ENCODE measurements at places on chromosomes 6 and 20.

DNA sequence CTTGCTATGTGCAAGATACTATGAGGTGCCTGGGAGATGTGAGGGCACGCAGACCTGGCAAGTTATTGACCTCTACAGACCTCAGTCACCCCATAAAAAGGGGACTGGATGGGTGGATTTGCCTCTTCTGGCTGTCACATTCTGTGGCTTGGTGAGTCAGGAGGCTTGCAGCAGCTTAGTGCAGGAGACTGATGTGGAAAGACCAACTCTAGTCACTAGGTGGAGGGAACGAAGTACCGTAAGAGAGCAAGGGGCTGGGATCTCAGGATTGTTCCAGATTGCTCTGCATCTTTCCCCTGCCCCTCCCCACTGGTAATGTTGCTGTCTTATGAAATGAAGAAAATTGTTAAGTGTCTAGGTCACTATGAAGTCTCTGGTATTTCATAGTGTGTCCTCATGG, 3.3 kb downstream of the MAPRE1 start:
- DNase-seq: no peak

- no peak for DNase-seq
Observed at GRCh38 chr6:155628306-155628705, 172.7 kb upstream of the NOX3 start.

GRCh38 chr6:31559958-31560696, 12.0 kb upstream of the LTA start:
- DNase-seq: no peak

DNA sequence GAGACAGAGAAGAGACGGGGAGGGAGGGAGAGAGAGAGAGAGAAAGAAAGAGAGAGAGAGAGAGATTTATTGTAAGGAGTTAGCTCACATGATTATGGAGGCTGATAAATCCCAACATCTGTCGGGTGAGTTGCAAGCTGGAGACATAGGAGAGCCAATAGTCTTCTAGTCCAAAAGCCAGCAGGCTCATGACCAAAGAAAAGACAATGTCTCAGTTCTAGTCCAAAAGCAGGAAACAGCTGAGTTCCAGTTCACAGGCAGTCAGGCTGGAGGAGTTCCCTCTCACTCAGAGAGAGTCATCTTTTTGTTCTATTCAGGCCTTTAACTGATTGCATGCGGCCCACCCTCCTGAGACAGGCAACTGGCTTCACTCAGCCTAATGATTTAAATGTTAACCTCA, 416.6 kb downstream of the PREX1 start:
- DNase-seq: no peak

DNA sequence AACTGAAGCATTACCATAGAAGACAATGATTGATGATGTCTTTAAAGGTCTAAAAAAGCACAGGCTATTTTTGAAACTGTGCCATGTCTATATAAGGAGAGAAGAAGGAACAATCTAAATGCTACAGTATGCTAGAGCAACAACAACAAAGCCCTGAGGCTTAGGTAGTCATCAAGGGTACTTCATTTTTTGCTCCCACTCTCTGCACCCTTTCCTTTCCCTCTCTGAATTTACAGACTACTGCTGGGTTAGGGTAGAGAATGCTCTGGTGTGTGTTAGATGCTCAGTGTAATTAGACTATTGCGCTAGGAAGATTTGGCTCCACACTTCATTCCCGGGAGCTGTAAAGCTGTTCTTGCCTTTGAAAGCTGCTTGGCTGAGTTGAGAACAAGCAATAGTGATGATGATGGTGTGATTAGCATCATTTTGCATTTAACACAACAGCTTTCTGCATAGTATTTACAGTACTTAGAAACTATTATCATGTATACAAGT, 1262.5 kb upstream of the CITED2 start:
- peak; percentile 10 for DNase-seq

DNA sequence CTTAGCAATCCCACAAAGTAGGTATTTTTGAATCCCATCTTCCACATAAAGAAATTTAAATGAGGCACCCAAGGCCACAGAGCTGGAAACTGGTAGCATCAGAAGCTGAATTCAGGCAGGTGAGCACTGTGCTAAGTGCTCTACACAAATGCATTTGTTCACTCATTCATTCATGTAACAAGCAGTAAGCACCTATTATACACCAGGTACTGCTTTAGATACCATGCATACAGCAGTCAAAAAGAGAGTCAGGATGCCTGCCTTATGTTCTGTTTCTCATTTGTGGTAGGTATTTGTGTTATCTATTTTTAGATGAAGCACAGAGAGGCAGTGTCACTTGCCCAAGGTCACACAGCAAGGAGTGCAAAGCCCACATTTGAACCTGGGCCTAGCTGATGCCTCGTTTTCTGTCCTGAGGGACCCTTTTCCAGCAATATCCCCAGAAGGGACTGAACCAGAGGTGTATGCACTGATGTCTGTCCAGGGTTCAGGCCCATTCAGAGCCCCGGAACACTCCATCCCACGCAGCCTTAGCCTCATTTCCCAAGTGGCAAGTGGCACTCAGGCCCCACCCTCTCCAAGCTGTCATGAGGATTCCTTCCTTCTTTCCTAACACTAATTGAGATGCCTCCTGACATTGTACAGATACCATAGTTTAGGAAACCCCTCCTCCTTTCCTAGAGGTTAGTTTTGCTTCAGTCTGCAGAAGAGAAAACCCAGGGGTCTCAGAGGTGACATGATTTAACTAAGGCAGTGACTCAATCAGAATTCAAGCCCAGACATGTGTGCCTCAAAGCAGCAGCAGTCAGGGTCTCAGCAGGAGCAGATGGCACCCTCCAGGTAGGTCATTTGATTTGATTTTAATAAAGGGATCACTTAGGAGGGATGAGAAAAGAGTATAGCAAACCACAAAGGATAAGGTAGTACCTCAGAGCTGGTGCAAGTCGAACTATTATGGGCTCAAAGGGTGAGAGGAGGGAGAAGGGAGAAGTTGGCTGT, 61.2 kb upstream of the SIRPA start:
- no peak for DNase-seq

GRCh38 chr6:16764188-16764950, 3.1 kb upstream of the ATXN1 start:
- no peak for DNase-seq

- no peak for DNase-seq
Observed at GRCh38 chr20:33450867-33451266, 7.3 kb upstream of the SNTA1 start.

DNA sequence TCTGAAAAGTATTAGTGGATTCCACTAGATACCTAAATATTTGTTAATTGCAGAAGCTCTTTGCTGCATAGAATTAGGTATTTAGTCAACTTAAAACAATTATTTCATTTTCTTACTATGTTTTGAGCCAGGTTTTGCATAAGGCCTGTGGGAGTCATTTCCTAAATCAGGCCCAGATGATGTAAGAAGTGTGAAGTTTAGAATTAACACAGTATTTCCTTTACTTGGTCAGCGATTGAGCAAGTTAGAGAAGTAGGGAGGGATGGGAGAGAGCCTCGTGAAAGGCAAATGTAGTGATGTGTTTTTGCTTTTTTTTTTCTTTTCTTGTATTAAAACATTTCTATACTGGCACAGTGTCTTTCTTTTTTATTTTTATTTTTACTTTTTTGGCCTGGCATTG, 711.1 kb downstream of the HDGFL1 start:
- no peak for DNase-seq

DNA sequence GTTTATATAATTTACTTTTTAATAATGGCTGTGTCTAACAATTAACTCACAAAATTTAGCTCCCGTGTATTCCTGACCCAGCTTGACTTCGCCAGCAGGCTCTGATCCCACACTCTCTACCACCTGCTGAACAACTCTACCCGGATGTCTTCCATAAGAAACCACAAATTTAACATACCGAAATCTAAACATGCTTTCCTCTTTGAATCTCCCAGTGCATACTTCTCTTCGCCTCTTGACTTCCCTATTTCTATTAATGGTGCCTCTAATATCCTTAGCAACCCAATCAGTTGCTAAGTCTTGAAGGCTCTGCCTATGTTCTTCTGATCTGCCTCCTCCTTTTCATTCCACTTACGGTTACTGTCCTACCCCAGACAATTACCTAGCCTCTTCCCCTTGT, 4.6 kb upstream of the MYB start:
- no peak for DNase-seq

DNA sequence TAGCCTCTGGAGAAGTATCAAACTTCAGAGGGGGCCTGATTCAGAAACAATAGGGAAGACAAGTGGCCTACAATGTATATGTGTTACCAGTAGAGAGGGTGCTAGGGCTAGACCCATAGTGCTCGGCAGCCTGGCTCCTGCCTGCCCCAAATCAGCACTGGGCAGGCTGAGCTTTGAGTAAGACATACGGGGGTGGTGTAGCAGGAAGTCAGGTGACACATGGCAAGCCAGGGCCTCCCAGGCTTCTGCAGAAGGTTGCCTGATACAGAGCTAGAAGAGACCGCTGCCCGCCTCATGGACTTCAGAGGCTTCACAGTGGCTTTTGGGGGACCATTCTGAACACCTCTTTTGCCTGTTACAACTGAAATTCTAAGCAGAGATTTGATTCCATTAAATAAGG, 43.4 kb downstream of the RALY start:
- peak; percentile 29 for DNase-seq

DNA sequence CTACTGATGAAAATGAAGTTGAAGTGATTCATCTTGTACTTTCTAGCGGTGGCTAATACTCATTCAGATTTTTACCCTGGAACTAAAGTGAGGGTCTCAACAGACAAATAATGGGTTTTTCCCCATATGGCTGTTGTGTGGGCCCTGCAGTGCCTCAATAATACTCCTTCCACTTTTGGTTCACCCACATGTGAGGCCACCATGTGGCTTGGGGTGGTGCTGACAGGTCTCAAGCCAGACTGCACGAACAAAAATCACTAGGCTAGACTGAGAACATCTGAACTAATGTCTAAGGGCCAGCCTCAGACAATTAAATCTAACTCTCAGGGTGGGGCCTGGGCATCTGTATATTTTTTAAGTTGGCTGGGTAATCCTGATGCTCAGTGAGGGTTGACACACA, 7.9 kb upstream of the COL12A1 start:
- no peak for DNase-seq

DNA sequence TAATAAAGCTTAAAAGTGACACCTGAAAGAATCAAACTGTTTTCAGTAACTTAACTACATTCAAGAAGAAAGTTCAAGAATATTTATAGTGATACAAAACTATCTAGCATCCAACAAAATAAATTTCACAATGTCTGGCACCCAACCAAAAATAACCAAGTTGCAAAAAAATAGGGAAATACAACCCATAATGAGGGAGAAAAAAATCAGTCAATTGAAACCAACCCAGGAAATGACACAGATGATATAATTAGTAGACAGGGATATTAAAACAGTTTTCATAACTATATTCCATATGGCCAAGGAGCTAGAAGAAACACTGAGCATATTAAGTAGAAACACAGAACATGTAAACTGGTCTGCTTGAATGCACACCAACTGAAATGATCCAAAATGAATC, 120.2 kb upstream of the BEND3 start:
- DNase-seq: no peak

DNA sequence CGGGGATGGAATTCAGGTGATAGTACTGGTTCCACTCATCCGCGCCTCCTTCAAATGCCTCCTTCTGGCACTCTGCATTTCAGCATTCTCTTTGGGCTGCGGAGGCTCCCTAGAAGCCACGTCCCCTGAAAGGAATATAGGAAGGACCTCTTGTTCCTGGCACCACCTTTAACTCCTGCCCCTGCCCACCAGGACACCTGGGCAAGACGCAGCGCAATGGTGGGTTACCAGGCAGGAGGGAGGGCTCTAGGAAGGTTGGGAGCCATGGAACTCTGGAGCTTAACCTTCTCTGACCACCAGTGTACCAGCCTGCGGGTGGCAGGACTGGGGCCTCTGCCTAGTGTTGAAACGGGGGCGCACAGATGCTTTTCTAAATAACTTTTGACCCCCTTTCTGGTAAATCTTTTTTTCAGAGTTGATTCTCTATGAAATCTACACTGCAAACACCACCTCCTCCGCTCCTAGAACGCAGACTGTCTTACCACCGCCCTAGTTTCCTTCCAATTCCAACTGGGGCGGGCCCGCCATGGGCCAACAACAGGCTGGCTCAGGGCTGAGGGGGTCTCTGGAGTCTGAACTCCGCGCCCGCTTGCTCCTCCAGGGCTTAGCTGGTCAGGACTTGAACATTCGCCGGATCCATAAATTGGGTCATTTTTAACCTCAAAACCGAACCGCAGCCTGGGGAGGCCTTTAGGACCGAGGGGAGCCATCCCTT, 871 bp upstream of the SYNDIG1 start:
- no peak for DNase-seq

GRCh38 chr6:3235486-3235885, 8.0 kb upstream of the TUBB2B start:
- DNase-seq: no peak

DNA sequence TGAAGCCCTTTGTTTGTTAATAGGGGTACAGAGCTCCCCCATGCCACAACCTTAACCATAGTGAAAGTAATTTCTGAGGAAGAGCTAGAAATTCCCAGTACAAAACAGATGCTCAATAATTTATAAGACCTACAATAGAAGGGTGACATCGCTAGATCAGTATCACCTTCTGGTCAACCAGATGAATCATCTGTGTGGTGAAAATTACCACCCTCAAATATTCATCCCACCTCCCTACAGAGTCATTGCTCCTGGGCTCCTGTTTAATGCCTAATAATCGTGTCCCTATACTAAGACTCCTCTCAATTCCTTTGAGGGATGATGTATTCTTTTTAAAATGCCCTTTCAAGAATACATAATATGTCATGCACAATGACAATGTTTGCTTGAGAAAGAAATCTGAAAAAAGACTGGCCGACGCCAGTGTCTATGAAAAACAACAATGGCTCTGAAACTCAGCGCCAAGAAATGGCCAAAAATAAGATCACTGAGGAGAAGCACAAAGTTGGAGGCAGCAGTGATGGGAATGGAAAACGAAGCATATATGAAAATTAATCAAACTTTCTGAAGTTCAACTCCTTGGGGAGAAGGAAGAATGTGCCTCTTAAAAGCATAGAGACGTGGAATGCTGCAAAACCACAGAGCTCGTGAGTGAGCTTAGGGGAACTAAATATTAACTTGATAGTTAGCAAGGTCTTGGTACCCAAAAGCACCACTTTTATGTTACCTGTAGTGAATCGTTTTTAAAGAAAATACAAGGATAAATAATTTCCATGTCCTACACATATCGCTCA, 11.0 kb upstream of the ADGRF5 start:
- DNase-seq: no peak

DNA sequence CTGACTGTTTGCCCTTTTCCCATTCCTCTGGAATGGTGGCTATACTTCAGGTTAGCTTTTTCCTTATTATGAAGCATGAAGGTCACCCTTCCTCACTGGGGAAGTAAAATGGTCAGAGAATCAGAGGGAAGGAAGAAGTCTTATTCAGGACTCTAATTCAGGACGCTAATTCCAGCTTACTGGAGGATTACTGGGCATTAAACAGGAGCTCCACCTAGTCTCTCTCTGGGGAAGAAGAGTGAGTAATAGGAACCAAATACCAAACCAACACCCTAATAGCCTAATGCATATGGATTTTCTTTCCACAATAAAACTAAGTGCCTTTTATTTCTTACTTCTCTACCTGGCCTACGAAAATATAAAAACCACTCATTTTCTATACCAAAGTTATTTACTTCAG, 10.1 kb downstream of the CRISP1 start:
- no peak for DNase-seq

Measured in iPS-NIHi11 (cell line).